ENCODE measurements at places on chromosomes 4 and X.

GRCh38 chr4:127006446-127006877 lies 626.3 kb upstream of the INTU start:
- no peak for DNase-seq

- DNase-seq = no peak
Observed at GRCh38 chr4:85556283-85556682, 81.3 kb downstream of the ARHGAP24 start.

GRCh38 chrX:108177351-108178142 lies 86.0 kb downstream of the ATG4A start:
- DNase-seq = no peak

- DNase-seq = no peak
Observed at GRCh38 chr4:183906739-183907651, 1.9 kb downstream of the STOX2 start.

- DNase-seq = no peak
Observed at GRCh38 chrX:54288968-54289367, 68.9 kb downstream of the WNK3 start.

GRCh38 chr4:174865418-174865985 lies 36.5 kb upstream of the GLRA3 start:
- DNase-seq = no peak

DNA sequence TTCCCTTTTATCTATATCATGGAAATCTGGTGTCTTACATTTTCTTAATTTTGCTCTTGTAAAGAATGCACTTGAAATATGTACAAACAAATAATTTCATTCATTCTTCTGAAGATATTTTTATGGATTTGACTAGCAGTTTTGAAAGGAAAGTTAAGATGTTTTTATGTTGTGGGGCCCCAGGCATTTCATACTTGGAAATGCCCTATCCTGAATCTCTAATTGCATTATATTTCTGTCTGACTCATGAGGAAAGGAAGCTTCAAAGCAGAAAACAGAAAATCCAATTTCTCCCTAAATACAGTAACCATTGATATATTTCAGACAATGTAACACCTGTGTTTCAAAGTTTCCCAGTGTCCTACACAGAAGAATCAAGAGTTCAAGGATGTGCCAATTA lies 73.2 kb upstream of the NPNT start:
- DNase-seq = no peak

DNA sequence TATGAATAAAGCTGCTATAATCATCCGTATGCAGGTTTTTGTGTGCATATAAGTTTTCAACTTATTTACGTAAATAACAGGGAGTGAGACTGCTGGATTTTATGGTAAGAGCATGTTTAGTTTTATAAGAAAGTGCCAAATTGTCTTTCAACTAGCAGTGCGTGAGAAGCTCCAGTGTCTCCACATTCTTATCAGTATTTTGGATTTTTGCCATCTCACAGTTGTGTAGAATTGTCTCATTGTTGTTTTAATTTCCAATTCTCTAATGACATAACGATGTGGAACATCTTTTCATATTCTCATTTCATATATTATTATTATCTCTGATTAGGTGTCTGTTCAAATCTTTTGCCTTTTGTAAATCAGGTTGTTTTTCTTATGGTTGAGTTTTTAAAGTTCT lies 49.0 kb upstream of the WDR17 start:
- DNase-seq = no peak

DNA sequence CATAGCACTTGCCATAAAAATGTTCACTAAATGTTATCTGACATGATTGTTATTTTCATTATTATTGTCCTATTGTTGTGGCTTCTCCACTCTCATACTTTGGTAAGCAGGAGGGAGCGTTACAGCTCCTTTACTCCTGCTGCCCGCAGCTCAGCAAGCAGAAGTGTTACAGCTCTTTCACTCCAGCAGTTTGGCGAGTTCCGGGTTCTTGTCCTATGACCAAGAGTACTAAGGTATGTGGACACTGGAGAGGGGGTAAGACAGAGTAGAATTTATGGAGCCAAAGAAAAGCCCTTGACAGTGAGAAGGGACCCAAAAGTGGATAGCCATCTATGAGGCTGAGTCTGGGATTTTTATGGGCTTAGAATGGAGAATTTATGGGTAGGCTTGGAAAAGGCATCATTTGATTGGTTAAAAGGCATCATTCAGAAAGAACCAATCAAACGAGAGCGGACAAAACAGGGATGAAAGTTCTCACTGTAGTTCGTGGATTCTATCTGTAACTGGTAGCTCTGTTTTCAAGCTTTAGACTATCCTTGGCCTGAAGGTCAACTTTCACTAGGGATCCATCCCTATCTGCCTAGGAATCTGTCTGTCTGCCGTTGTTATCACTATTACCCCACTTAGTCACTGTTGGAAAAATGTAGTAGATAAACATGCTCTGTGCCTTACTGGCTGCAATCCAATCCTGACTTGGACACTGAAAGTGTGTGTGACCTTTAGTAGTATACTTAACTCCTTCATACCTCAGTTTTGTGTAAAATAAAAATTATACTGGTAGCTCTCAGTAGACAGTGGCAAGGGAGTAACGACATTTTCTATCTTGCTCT lies 545.6 kb upstream of the LCORL start:
- DNase-seq = no peak

DNA sequence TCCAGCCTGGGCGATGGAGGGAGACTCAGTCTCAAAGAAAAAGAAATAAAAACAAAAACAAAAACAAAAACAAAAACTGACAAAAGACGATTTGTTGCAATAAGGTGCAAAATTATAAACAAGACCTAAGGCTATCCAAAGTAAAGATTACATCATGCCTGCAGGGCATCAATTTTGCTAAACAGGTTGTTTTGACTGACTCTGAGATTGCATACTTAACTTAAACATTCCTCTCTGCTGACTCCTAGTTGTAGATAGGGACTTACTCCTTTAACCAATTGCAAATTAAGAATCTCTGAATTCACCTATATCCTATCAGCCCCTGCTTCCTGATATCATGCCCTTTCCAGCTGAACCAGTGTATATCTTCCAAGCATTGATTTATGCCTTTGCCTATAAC lies 2687.3 kb downstream of the PCDH7 start:
- no peak for DNase-seq

DNA sequence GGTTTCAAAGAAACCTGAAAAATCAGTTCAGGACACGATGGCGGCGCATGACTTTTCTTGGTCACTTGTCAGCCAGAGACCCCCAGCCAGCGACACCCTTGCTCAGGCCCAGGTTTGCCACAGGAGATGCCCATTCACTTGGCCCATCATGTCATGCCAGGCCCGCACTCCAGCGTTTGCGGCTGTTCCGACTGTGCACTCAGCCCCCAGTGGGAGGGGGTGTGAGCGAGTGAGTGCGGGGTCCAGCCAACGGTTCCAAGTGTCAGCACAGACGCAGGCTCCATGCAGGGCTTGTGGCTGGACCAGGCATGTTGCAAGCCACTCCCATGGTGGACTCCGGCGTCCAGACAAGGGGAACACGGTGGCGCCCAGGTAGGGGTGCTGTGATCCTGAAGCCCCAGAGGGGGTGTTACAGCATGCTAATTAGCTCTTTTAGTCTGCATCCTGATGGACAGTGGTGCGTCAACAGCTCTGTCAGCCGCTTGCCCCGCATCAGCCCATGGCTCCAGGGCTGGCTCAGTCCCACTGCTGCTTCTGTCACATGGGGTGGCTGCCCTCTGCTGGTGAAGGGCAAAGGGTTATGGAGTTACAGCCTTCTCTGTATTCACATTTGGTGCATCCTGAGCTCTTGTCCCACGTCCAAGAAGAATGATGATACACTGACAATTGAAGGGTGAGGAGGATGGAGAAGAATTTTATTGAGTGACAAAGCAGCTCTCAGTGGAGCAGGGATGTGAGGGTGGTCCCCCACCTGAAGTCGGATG lies 3.7 kb upstream of the MAEA start:
- no peak for DNase-seq

- DNase-seq = no peak
Observed at GRCh38 chrX:97234471-97235081, 350.9 kb downstream of the RPA4 start.

GRCh38 chr4:78542373-78542772 lies 9.2 kb upstream of the ANXA3 start:
- no peak for DNase-seq

- peak; percentile 94 for DNase-seq
Observed at GRCh38 chr4:83855044-83855443, 319.1 kb downstream of the GPAT3 start.

DNA sequence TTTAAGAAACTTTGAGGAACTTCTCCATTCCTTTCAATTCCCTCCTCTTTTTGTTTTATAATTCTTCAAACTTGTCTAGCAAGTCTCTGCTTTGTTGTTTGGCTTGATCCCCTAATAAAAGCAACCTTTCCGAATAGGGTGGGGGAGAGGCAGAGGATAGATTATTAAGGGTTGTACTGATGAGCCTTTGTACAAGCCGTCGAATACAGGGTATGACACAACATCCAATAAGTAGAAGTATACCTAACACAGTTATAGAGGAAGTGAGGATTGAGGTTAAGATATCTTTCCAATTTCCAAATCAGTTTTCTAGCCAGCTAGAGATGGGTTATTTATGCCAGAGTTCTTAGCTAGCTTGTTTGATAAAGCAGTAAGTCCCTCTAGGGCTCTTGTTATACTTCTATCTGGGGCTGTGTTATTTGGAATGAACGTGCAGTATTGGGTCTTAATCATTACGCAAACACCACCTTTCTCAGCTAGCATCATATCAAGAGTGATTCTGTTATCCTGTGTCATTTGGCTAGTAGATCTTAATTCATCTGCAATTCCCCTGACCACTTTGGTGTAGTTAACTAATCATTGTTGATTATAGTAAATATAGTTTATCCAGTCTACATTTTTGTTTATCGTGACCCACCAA lies 18.5 kb downstream of the METAP1 start:
- no peak for DNase-seq

GRCh38 chr4:188297873-188298272 lies 158.6 kb downstream of the TRIML1 start:
- DNase-seq = no peak

GRCh38 chr4:83208371-83209365 lies 75.9 kb downstream of the COQ2 start:
- no peak for DNase-seq

DNA sequence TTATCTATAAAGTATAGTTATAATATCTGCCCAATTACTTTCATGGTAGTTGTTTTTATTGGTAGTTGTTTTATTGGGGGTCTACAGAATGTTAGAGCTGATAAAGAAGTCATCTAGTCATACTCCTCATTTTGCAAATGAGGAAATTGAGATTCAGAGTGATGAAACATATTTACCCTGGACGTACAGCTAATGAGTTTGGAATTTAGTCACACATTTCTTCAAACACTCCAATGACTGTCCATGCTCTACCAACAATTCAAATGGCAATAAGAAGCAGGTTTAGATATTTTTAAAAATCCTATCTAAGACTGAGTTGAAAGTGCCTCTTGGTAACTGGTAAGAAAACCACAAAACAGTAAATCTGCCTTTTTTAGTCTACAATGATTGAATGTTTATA lies 98.2 kb downstream of the MAGEC1 start:
- DNase-seq = no peak

GRCh38 chrX:53320543-53321229 lies 39.3 kb upstream of the IQSEC2 start:
- DNase-seq = no peak

- no peak for DNase-seq
Observed at GRCh38 chr4:146978641-146979040, 33.0 kb upstream of the TTC29 start.

DNA sequence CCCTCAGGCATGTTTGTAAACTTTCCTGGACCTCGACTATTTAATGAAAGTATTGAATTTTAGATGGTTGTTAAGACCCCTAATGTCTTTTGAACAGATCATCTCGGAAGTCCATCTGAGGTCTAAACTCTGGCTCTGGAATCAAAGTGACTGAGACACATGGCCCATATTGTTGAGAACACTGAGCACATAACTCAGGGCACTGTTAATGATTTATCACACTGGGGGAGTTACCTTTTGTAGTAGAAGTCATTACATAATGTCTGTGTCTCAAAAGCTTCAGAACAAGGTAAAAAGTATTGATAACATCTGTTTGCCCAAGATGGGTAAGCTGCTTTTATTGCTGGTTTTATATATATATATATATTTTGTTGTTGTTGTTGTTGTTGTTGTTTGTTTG lies 103.4 kb upstream of the HS3ST1 start:
- DNase-seq = no peak

DNA sequence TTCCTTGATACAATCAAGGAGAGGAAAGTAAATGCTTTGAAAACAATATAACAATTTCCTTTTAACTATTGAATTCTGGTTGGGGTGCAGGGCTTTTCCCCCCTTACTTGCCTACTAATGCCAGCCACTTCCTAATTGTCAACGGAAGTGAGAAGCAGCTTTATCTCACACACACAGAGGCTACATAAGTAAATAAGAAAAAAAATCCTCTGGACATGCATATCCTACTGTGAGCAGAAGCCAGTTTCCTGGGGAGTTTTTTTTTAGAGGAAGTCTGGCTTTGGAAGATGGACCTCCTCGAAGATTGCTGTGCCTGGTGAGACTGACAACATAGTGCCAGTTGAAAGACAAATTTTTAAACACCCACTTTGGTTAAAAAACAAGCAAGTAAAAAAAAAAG lies 180.6 kb downstream of the OPHN1 start:
- DNase-seq = no peak

DNA sequence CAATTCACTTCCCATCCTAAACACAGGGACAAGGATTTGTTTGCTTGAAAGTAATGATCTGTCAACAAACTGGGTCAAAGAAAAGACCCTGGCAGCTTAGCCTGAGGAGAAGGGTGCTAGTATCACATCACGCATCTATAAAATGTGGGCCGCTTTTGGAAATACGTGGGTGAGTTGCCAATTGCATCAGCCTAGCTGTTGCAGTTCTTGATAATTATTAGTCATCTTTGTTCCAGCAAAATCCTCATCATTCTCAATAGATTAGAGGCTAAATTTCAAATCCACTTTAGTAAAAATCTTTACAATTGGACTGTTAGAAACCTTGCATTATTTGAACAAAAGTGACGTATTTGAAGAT lies 33.6 kb upstream of the TAPT1 start:
- DNase-seq = no peak

DNA sequence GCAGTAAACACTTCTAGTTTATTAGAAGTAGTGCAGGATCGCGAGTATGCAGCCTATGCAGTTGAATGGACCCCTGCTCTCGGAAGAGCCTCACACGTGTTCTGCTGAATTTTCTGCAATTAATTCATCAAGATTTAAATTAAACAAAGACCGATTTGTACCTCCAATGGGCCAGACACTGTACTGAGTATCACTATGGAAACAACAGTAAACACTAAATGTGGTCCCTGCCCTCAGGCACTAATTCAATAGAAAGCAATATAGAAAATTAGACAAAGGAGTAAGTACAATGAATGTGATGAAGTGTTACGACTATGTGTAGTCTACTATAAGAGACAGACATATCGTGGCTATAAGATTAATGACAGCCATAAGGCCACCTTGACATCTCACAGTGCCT lies 740.3 kb upstream of the FRG1 start:
- no peak for DNase-seq

GRCh38 chr4:74471264-74471663 lies 26.3 kb downstream of the AREG start:
- DNase-seq = no peak

DNA sequence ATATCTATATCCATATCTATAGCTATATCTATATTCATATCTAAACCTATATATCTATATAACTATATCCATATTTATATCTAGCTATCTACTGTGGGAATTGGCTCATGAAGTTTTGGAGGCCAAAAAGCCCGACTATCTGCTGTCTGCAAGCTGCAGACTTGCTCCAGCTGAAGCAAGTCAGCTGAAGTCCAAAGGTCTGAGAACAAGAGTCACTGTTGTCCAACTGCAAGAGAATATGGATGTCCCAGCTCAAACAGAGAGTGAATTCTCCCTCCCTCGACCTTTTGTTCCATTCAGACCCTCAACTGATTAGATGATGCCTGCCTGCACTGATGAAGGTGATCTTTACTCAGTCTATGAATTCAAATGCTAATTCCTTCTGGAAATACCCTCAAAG lies 63.3 kb upstream of the VCX start:
- no peak for DNase-seq

Measured in HS-27A (cell line).